Activated CD8-positive, alpha-beta T cell treated with anti-CD3 and anti-CD28 coated beads, Interleukin-2, amount 10 ng/mL, durations not matched to agents 7 days and 5 days (primary cell): ENCODE measurements at places on chromosomes 6 and 20.

GRCh38 chr6:170137911-170138910, 152.7 kb downstream of the DLL1 start:
- no peak for DNase-seq
- H3K27me3 ChIP-seq = peaks cover 5% of the 10 kb centered on the region
- H3K36me3 ChIP-seq = peaks cover 3% of the 10 kb centered on the region
- no peak overlapping the region for H3K27ac ChIP-seq

DNA sequence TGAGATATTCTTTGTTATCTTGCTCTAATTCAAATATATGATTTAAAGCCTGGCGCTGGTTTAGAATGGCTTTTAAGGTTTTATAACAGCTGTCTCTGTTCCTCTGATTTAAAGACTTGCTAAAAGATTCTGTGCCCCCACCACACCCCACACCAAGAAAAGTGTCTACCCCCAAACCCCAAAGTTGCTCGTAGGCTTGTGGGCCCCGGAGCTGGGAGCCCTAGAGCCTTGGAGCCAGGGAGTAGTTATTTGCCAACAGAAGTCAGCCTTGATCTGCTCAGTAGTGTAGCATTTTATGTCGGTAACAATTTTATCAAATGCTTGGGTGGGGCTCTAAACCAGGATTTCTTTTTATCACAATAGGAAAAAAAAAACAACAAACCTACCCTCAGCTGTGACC, 105.2 kb upstream of the TRAF3IP2 start:
- H3K4me3 ChIP-seq = no peak overlapping the region
- peak overlapping the region; percentile 29 for H3K27ac ChIP-seq
- no peaks in the 10 kb centered on the region for H3K27me3 ChIP-seq
- peaks cover 65% of the 10 kb centered on the region for H3K36me3 ChIP-seq

GRCh38 chr6:72554761-72555221, 67.1 kb upstream of the KCNQ5 start:
- no peak overlapping the region for H3K4me3 ChIP-seq
- H3K27me3 ChIP-seq = peaks cover 9% of the 10 kb centered on the region
- H3K27ac ChIP-seq = no peak overlapping the region
- DNase-seq = no peak

DNA sequence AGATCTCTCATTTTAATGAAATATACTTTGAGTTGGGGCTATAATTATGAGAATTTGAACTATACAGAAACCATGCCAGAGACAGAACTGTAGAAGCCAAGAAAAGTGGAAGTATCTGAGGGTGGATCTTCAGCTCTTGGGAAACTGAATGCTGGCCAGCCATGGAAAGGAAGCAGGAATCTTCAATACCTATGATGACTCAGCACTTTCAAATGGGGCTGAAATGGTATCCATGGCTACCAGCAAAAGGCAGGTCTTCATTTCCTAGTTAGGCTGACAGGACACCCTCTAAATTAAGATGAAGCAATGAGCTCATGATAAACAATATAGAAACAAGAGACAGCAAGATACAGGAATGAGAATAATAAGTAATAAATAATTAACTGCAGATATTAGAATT, 171.3 kb downstream of the COL21A1 start:
- DNase-seq = no peak
- H3K27ac ChIP-seq = no peak overlapping the region
- no peaks in the 10 kb centered on the region for H3K27me3 ChIP-seq
- no peak overlapping the region for H3K4me3 ChIP-seq
- H3K4me1 ChIP-seq = no peaks in the 10 kb centered on the region

- no peak for DNase-seq
- H3K27ac ChIP-seq = no peak overlapping the region
- H3K27me3 ChIP-seq = no peaks in the 10 kb centered on the region
- no peaks in the 10 kb centered on the region for H3K36me3 ChIP-seq
- no peak overlapping the region for H3K4me3 ChIP-seq
- no peaks in the 10 kb centered on the region for H3K4me1 ChIP-seq
These were observed 215.4 kb downstream of the RFPL4B start for GRCh38 chr6:112562301-112563231.
